ENCODE measurements at places on chromosomes 7 and 10.

GRCh38 chr7:138125598-138126111 is 49.4 kb downstream of the AKR1D1 start:
- DNase-seq, result no peak

DNA sequence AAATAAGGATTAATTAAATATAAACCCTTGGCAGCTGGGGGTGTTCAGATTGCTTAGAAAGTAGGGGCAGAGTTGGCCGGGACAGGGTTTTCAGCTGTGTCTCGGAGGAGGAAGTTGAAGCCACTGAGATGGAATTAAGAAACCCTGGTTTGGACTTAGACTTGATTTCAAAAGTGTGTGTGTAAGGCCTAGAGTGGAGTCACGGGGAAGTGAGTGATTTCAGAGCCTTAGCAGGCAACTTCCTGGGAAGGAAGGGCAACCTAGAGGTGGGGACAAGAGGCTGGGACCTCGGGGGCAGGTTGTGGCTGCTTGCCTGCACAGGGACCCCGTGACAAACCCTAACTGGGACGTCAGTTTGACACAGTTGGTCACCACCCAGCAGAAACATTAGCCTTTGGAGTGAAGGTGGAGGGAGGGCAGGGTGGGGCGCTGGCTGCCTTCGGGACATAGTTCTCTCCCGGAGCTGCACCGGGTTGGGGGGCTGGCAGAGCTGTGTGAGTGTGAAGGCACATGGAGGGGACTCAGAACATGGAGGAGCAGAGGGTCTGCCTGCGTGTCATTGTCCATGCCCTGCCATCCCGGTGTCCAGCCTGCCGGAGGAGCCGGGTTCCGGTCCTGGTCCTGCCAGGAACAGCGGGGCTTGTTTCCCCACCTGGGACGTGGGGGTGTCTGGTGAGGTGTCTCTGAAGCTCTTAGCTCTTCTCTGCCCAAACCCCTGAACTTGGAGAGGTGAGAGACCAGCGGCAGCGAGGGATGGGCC is 1.8 kb downstream of the BRI3 start:
- no peak for DNase-seq

DNA sequence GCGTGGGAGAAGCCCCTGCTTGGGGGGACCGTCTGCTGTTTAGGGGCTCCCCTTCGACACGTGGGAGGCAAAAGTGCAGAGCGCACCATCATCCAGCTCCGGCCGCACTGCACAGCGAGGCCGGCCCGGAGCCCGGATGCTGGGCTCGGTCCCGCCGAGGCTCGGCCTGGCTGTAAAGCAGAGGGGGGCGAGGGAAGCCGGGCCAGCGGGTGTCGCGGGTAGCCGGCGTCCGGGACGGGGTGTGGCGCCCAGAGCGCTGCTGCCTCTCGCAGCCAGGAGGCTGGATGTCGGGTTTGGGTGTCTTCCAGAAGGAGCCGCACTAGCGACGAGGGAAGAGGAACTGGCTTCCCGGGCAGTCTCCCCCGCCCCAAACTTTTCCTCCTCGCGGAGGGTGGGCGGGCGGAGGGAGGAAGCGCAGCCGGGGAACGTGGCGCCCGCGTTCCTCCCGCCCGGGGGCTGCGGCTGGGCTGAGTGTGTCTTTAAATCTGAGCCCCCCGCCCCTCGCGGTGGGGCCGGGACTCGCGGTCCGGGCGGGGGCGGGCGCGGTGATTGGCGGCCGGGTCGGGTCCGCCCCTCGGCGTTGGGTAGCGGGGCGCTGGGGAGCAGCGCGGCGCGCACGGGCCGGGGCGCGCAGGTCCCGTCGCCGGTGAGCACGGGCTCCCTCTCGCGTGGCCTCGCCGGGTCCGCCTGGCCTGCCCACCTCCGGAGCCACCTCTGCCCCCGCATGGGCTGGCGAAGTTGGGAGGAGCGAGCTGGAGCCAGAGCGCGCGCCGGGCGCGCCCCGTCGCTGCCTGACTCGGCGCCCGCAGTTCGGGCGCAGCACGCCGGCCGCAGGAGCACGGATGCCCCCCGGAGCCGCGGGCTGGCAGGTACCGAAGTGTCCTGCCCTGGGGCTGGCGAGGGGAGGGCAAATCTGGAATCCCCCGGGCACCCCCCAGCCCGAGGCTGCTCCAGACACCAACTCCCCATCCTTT is at the start of gene PALD1:
Gene PALD1 (plus strand): TSS at position 577 of the 974 bp plus-strand sequence. CDS start 47,185 bp downstream, outside the sequence.
- DNase-seq, result no peak

GRCh38 chr7:137958470-137959431 is 43.1 kb downstream of the CREB3L2 start:
- DNase-seq, result no peak

DNA sequence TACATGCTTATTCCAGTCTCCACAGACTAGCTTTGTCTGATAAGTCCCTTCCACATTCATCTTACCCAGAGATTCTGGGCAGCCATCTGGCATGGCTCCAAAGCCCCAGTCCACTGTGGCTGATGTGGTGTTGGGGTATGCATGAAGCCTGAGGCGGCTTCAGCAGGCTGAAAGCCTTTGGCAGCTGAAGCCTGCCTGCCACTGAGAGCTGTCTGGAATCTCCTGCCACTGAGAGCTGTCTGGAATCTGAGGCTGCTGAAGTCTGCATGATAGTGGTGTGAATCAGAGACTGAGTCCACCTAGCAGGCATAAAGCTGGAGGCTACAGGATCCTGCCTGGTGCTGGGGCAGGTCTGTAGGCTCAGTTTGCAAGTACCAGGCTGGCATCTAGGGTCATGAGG is 87.1 kb downstream of the DYNC1I1 start:
- DNase-seq, result peak; percentile 3

- no peak for DNase-seq
These were observed 568 bp upstream of the MEOX2 start for GRCh38 chr7:15686957-15687545.

GRCh38 chr7:85177316-85177715 is 9.5 kb downstream of the SEMA3D start:
- no peak for DNase-seq

- no peak for DNase-seq
These were observed 5.2 kb downstream of the ADCY1 start for GRCh38 chr7:45579391-45579801.

DNA sequence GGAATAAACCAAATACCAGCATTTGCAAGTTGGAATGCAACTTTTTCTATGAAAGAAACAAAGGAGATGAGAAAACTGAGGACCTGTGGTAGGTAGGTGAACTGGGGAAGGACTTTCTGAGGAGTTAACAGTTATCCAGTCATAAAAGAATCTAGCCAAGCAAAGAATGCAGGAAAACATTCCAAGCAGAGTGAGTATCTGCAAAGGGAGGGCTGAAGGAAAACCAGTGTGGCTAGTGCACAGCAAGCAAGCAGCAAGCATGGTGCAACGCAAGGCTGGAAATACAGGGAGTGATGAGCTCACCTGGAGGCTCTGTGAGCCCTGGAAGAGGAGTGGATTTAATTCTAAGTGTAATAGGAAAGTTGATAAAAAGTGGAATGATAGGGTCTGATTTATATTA is 44.0 kb downstream of the RTKN2 start:
- DNase-seq, result no peak

GRCh38 chr7:16773326-16773725 is 19.8 kb downstream of the TSPAN13 start:
- DNase-seq, result no peak

GRCh38 chr7:41312235-41312634 is 390.7 kb downstream of the INHBA start:
- no peak for DNase-seq

DNA sequence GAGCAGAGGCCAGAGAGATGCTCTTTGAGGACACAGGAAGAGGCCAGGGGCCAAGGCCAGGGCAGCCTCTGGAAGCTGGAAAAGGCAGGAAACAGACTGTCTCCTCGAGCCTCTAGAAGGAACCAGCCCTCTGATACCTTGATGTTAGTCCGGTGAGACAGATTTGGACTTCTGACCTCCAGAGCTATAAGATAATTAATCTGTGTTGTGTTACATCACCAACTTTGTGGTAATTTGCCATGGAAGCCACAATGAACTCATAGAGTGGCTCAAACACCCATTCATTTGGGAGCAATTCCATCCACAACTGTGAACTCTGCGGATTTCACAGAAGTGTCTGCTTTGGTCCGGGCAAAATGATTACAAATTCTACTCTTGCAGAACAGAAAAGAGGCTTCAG is 48.7 kb downstream of the OAT start:
- DNase-seq, result no peak

DNA sequence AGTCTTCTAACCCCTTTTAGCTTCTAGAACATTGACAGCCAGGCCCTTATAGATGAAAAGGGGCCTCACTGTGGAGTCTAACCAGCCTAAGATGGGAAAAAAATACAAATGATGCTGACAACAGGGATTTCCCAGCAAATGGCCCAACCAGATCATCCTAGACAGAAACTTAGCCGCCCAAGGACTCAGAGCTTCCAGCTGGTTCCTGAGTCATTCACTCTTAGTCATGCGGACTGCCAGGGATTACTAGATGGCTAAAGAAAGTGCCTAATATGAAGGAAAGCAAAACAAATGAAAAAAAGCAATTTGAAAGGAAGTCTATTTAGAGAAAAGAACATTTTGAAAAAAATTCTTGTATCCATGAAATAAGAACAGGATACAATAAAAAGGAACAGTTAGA is 23.7 kb downstream of the TSPAN14 start:
- DNase-seq, result peak; percentile 76

GRCh38 chr10:114340816-114341215 is 63.5 kb downstream of the AFAP1L2 start:
- DNase-seq, result no peak

DNA sequence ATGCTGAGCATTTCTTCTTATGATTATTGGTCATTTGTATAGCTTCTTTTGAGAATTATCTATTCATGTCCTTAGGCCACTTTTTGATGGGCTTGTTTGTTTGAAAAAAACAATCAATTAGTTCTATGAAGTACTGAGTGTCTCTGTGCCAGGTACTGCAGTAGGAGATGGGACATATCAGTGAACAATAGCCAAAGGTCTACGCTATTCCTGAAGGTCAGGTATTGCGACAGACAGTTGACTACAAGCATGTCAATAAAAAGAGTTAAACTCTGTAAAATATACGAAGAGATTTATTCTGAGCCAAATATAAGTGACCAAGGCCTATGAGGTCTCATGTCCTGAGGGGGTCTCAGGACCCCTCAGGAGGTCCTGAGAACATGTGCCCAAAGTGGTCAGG is 122.1 kb upstream of the NFE2L3 start:
- no peak for DNase-seq

DNA sequence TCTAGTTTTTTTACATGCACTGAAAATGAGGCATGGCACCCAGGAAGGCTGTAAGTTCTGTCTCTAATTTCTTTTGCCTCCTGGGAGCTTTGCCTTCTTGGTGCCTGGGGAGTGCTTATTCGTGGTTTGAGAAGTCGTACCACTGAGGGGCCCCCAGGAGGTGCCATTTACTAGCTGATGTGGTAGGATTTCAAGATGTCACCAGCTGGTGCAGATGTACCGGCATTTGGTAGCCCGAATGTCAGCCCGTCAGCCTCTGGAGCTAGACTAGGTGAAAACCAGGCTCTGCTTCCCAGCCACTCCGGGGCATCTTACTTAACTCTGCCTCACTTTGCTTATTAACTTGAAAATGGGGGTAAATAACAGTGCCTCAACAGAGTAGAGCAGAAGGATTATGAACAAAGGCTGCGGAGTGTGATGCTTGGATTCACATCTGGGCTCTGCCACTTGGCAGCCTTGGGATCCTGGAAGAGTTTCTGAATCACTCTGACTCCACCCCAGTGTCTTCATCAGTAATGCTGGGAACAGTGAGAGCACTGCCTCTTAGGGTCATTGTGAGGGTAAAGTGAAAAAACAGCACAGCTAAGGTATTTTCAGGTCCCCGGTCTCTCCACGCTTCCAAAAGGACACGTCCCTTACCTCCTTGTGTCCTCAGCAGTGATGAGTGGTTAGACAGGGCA is 31.4 kb upstream of the BTBD16 start:
- DNase-seq, result no peak

DNA sequence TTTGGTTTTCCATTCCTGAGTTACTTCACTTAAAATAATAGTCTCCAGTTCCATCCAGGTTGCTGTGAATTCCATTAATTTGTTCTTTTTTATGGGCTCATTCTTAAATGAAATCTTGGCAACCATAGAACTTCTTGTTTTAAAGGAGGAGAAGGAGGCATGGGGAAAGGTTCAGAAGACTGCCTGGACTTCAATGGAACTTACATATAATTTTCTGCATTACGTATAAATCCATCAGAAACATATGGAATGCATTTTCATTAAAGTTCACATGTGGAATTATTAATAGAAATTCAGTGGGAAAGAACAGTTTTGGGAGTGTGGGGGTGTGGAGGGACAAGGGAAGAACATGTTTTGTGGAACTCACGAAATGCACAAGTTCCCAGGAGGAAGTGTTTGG is 176.6 kb upstream of the PRKCQ start:
- no peak for DNase-seq

DNA sequence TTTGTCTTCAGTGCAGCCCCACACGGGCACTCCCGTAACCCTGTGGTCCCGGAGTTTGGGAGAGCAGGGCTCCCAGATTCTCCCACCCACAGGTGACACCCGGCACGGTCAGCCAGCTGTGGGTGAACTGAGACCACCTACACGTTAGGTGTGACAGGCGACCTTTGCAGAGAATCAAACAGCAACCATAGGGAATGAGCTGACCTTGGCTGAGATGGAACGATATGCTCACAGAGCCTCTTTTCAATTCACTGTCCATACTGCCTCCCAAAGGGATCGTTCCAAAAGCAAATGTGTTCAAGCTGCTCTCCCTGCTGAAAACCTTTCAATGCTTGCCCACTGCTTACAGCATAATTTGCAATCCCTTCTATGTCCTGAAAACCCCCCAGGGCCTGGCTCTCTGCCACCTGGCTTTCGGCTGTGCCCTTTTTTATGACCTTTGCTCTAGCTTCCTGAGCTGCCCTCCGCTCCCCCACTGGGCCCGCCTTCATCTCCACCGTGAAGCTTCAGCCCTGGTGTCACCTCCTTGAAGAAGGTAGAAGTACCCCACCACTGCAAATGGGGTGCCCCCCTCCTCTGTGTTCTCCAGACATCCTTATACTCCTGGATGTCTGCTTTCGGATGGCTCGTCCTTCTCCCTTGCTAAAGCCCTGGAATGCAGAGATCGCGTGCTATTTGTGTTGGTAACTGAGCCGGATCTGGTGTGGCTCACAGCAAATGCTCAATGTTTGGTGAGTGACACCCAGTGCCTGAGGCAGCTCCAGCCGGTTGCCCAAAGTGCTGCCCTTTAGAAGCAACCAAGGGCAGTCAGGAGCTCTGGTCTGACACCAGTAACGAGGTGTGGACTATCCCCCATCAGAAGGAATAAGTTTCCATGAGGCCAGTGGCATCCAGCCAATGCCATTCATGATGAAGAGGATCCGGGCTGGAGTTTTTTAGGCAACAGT is 90.4 kb downstream of the KIAA1549 start:
- DNase-seq, result no peak

DNA sequence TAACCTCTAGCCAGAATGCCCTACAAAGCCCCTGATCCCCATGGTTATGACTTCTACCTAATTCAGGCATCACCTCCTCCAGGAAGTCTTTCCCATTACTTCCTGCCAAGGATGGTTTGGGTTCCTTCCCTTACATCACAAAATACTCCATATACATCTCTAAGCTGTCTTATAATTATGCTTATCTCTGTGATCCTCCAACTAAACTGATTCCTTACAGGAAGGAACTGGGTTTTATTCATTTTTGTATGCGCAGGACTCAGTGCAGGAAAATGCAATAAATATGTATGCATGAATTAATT is 41.3 kb downstream of the PIP4K2A start:
- no peak for DNase-seq
